ENCODE measurements at places on chromosomes 16 and 17.
A peak's percentile ranks its signal among the peaks of the same experiment; 100 is the strongest.

GRCh38 chr17:77208217-77208808 lies 67.5 kb downstream of the SEC14L1 start:
- peak; percentile 44 for DNase-seq

DNA sequence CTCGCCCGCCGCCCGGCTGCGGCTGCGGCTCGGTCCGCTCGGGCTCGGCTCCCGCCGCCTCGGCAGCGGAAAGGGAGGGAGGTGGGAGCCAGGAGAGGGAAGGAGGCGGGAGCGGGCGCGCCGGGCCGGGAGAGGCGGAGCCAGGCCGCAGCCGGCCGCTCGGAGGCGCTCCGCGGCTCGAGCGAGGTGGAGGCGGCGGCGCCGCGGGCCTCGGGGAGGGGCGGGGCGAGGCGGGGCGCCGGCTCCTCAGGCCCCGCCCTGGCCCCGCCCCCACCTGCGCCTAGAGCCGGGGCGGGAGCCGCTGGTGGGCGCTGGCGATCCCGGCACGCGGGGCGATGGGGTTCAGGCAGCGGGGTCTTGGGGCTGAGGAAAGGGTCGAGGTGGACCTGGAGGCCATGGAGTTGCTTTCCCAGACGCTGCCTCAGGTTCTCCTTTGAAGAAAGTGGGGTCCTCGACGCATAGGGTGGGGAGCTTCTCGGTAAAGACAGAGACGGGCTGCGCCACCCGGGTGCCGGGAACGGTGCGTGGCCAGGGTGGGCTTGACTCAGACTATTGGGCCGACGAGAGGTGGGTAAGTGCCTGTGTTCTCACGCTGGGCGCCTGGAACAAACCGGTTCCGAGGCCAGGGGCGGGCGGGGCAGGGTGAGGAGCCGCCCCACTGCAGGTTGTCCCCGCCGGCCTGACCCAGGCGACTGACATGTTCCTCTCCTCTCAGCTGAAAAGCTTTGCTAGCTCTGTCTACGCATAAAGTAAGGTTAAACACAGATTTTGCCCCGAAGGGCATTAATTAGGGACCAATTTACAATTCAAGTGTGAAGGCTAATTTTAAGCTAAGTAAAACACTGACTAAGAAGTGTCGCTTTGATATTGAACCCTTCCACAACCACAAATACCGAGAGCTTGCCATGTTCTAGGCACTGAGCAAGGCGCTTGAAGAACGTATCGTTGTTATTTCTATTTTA lies at the start of gene CMTM4:
Gene CMTM4, minus strand, starts transcription at position 75 of the 962 bp plus-strand sequence. CDS start 218 bp downstream, outside the sequence.
- peak; percentile 91 for DNase-seq

GRCh38 chr17:64008346-64008745 lies 10.2 kb downstream of the PRR29 start:
- no peak for DNase-seq

DNA sequence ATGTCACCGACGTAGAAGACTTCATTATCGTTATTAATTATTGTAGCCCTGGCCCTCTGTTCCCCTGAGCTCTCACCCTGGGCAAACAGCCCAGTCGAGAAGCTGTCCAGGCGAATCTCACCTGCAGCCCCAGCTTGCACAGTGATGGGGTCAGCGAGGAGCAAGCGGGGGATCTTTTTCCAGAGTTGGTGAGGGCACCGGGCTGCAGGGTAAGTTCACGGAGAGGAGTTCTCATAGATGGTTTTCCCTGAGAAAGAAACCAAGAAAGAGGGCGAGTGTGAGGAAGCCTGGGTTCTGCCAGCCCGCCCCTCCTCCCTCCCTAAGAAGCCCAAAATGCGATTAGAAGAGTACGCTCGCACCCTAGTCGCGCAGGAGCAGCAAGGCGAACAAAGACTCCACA lies 436 bp downstream of the SPAG5 start:
- DNase-seq: no peak
